ENCODE measurements at places on chromosomes 11 and 22.

GRCh38 chr11:95229993-95230809 is 801 bp downstream of the SESN3 start:
- DNase-seq, result no peak

DNA sequence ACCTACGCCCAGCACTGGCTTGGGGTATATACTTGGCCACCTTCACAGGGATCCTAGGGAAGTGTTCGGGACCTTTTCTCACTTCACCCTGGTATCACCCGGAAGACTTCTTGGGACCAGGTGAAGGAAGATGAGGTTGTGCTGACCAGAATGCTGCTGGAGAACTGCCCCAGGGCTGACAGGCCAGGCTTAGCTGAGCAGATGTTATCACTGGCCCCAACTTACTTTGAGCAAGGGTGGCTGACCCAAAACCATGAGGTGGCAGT is 4.5 kb downstream of the FTH1 start:
- DNase-seq, result no peak

- no peak for DNase-seq
Measured at GRCh38 chr22:46591930-46592329, 28.3 kb upstream of the GRAMD4 start.

GRCh38 chr22:19710769-19711106 is 3.6 kb upstream of the SEPTIN5 start:
- DNase-seq, result no peak

- DNase-seq, result no peak
Measured at GRCh38 chr11:68806931-68807844, 34.5 kb downstream of the CPT1A start.

DNA sequence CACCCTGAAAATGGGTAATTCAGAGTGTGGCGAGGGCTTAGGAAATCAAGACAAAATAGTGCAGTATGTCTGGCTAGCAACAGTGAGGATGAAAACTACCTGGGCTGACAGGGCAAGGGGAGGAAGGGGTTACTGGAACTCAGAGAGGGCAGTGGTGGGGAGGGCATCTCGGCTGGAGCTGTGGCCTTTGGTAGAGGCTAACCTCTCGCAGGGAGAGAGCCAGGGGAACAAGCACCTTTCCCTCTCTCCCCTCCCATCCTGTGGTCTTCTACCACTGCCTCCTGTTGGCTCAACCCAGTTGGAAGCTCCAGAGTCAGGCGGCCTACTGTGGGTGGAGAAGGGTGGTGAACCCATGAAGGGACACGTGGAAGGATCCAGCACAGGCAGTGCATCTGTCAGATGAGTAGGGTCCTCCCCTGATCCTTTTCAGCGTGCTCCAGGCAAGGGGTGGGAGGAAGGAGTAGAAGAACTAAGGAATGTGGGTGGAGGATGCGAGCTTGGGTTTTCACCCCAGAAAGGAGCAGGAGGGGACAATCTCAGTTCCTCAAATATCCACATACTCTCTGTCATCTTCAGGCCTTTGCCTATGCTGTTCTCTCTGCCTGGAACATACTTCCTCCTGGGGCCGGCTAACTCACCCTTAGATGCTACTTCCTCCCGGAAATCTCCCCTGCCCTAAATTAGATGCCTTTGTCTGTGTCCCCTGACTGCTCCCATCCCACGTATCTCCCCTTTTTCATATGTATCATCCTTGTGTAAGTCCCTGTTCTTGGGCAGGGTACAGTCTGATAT is 6.2 kb upstream of the KCNE3 start:
- DNase-seq, result no peak

DNA sequence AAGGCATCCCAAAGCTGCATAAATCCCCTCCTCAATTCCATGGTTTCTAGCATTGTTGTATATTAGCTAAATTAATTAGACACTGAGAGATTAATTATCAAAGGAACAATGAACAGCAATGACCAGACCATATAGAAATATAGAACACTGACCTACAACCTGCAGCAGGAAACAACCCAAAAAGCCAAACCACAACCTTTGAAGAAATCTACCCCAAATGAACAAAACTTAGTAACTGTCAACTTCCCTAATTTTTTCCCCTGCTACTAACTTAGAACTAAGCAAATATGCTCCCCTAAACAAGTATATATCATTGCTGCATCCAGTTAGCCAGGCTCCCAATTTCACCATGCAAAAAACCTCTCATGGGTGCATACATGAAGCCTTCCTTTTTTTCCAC is 268.0 kb upstream of the ANO3 start:
- DNase-seq, result no peak

DNA sequence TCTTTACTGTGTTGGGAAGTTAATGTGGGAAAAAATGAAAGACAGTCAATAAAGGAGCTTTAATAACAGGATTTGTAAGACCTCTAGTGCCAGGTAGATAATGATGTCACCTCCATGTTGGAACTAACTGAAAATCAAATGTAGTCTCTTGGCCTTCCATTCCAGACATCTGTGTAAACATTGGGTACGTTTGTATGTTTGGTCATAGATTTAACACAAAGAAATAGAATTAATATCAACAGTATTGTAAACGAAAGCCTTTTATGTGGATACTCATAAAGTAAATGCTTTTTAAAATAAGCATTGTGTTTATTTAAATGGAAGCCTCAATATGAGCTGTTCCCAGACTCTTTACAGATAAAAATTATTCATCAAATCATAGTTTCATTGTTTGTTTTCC is 605.7 kb downstream of the METTL15 start:
- DNase-seq, result no peak

DNA sequence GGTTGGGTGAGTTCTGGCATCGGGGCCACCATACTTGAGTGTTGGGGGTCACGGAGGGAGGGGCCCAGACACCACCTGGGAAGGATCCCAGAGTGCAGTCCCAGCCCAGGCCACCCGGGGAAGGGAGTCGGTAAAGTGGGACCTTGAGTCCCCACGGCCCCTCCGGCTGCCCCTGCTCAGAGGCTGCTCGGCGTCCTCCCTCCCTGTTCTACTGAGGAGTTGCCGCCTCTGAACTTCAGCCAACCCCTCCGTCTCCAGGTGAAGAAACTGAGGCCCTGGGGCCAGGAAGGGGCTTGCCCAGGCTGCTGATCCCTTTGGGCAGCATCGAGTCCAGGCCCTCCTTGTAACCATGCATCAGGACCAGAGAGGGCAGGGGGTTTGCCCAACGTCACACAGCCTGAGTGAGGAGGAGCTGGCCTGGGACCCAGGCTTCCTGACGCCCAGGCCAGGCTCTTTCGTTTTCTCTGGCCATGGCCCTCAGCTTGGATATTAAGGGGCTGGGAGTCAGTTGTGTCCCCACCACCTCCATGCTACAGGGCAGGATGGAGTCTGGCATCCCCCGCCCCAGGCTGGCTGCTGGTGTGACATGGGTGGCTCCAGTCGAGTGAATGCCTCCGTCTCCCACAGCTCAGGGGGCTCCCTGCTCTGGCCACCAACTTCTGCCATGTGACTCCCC is 1.3 kb downstream of the PARVG start:
- DNase-seq, result no peak

GRCh38 chr11:22577854-22578253 is 47.8 kb downstream of the FANCF start:
- DNase-seq, result no peak

GRCh38 chr11:114074546-114075343 is 15.2 kb downstream of the ZBTB16 start:
- DNase-seq, result no peak

DNA sequence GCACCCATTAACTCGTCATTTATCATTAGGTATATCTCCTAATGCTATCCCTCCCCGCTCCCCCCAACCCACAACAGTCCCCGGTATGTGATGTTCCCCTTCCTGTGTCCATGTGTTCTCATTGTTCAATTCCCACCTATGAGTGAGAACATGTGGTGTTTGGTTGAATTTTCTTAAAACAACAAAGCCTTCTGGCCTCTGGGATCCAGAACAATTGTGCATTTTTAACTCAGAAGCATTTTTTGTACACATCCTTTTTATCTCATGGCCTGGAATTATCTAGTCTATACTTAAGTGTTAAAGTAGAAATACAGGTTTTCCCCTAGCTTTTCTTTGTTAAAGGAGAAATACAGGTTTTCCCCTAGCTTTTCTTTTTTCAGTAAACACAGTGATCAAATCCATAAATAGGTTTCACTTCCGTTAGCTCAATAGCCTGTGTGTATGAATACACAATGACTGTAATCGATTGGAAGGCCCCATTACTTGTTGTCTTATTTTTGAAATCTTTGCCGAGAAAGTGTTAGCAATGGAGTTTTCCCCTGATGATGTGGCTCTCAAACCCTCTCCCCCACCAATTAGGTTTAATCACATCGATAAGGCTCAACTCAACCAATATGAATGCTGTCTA is 125.6 kb upstream of the PITPNB start:
- no peak for DNase-seq

Measured in cerebellar nuclear complex (tissue), 1 donor.